Stimulated activated CD8-positive, alpha-beta memory T cell treated with anti-CD3 and anti-CD28 coated beads, Interleukin-7, amount 100 ng/mL, for 4 hours (primary cell): ENCODE measurements at places on chromosomes 3 and 15.

- peak; percentile 61 for DNase-seq
Observed at GRCh38 chr15:64883997-64884511, 27.6 kb upstream of the ANKDD1A start.

DNA sequence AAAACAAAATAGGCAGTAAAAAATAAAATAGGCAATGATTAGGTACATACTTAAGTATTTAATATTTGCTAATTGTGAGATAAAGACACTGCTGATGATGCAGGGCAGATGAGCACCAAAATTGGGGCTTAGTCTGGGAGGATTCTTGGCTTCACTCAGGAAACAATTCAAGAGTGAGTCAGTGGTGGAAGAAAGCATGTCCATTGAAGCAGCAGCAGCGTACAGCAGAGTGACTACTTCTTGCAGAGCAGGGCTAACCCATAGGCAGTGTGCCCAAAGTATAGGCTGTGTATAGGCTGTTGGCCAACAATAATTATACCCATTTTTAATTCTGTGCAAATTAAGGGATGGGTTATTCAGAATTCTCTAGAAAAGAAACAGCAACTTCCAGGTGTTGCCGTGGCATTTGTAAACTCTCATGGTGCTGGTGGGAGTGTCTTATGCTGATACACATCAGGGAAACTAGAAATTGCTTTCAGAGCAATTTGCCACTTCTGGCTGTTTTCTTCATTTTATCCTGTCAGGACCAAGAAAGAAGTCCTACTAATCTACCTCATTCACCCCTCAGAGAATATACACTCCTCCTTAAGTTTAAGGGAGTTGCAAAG lies 317.3 kb upstream of the NAALADL2 start:
- DNase-seq: no peak

DNA sequence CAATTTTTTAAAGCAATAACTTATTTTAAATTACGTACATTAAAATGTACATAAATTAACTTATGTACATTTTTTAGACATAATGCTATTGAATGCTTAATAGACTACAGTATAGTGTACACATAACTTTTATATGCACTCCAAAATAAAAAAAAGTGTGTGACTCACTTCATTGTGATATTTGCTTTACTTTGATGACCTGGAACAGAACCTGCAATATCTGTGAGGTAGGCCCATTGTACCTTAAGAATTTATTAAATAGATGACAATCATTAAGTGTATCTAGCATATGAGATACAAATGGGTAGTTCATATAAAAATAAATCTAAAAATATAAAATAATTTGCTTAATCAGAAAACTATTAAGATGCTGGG lies 276.7 kb downstream of the NFKBIZ start:
- DNase-seq: no peak

- DNase-seq: no peak
Observed at GRCh38 chr3:153617463-153617862, 455.4 kb downstream of the RAP2B start.

DNA sequence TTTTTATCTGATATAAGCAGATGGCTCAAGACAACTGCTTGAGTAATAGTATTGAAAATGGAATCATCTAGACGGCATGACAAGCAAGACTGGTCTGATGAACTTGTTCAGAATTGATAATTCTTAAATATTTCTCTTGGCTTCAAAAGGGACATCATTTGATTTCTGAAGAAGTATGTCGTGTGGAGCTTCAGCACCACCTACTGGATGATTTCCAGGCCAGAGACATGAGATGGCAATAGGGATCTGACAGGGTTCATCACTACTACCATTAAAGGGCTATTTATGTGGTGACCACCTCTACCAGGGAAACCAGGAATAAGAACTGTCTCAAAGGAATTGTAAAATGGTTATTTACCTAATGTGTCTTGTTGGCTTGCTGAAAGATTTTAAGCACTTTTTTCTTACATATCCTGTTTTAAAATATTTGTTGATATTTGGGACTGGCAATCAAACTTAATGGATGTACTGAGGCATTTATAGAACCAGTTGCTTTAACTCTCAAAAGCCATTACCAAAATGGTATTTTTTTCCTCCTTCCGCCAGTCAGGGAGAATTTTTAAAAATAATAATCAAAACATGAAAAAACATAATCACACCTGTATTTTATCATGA lies 99.5 kb upstream of the FAM98B start:
- peak; percentile 39 for DNase-seq

DNA sequence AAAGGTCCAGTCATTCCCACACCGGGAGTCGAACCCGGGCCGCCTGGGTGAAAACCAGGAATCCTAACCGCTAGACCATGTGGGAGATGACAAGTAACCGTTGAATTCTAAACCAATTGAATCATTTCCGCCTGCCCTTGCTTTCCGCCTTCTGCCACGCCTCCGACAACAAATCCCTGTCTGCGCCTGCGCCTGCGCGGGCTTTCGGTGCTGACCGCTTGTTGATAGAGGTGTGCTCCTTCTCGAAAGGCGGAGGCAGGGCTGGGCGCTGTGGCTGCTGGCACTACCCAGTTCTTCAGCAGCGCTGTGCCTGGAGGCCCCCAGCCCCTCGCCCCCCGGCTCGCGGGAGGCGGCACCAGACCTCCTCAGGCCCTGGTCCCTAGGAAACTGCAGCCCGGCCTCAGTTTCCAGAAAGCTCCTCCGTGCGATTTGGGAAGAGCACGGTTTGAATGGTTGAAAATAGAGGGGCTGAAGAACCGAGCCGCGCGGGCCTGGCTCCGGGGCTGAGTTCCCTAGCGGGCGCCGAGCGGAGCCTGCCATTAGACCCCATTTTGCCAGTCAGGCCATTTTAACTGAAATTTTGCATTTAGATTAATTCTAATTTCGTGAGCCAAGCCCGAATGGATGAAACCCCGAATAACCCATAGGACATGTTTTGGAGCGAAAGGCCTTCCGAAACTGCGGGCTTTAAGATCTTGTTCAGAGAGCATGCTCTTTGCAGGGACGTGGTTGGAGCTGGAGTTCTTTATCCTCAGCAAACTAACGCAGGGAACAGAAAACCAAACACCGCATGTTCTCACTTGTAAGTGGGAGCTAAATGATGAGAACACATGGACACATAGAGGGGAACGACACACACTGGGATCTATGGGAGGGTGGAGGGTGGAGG lies 219.3 kb upstream of the ATP10A start:
- DNase-seq: peak; percentile 92
